ENCODE measurements at places on chromosomes 2 and 18. TPM values are rescaled to one million over a fixed set of nuclear protein-coding genes. Genes with fewer than 3 reads are reported as not detected.

PAX3 gene
- total RNA-seq: not detected

AGXT gene
- not detected for total RNA-seq

THUMPD2 gene
- total RNA-seq: 7.1 TPM

TUBB8B gene
- total RNA-seq: 0.17 TPM

- DNase-seq: no peak
Measured at GRCh38 chr2:65199166-65199565, 28.5 kb upstream of the ACTR2 start.

GRCh38 chr2:187081461-187081860, 232.5 kb upstream of the ZSWIM2 start:
- no peak for DNase-seq

DNA sequence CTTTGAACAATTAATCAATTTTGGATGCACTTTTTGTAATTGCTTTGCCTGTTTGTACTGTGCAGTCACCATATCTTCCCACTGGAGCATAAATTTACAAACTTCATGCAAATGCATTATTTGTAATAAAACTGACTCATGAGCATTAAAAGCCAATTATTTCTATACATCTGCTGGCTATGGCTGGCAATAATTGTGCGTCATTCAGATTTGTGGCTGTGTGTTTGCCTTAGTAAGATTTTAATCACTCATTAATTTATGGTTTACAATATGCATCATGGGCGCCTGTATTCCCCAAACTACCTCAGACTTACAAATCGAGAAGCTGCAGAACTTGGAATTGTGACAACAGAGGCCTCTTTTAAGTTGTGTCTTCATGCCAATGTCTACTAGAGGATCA, 132.4 kb upstream of the TRIB2 start:
- no peak for DNase-seq

DNA sequence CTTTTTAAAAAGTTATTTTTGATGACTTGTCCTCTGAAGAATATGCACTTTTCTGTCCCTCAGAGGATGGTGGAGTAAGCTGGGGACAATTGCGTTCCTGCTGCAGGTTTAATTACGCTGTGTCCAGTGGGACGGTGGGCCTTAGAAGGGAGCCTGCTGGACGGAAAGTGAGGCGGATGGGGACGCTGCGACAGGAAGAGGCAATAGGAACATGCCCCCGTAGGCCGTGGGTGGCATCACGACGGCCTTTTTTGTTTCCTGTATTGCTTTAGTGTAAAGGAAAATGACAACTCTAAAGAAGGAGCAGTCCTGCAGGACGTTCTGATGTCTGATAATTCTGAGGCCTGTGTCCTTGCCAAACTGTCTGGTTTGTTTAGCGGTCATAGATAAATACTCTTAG, 121.6 kb downstream of the NFATC1 start:
- DNase-seq: peak; percentile 79

DNA sequence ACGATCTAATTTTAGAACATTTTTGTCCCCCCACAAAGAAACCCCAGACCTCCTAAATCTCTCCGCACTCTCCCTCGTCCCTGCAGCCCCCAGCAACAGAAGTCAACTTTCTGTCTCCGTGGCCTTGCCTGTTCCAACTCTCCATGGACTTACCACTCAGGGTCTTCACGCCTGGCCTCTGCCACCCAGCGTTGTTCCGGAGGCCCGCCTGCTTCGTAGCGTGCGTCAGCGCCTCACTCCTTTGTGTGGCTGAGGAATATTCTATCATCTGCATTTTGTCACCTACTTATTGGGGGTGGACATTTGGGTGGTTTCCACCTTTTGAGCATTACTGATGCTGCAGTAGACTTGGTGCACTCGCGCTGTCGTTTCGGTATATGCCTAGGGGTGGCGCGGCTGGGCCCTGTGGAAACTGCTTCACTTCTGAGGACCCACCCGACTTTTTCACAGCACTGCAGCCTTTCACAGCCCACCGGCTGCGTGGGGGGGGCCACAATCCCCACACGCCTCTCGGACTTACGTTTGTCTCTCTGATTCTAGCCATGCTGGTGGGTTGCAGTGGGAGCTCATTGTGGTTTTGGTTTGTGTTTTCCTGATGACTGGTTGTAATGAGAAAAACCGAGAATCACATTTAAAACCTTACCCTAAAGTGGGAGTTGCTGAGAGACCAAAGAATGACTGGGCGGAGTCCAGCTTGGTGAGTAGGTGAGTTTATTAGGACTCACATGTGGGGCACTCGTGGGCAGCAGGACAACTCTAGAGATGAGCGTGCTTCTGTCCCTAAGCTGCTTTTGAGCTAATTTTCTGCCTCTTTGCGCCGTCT, 1.4 kb upstream of the HSBP1L1 start:
- DNase-seq: no peak

DNA sequence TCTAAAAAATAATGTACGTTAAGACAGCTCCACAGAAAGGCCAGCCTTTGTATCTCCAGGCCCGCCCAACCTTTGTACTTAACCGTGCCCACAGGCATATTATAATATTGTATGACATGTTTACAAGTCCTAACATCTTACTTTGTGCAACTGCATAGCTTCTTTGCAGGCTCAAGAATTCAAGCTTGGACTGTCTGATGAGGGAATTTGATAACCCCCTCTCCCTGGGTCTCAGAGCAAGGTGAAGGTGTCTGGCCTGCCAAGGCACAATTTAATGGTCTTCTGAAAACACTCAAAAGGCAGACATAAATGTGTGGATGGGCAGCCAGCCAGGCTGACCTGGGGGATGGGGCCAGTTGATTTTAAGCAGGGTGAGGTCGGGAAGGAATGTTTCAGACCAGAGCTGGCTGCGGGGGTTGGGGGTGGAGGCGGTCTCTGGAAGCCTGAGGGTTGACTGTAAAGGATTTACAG, 732.7 kb upstream of the FANCL start:
- DNase-seq: peak; percentile 16

GRCh38 chr2:99565227-99565626, 75.4 kb upstream of the REV1 start:
- DNase-seq: no peak

- DNase-seq: peak; percentile 32
Measured at GRCh38 chr2:55771612-55772011, 78.0 kb upstream of the PNPT1 start.

GRCh38 chr18:2104620-2105462, 466.5 kb downstream of the METTL4 start:
- peak; percentile 55 for DNase-seq

DNA sequence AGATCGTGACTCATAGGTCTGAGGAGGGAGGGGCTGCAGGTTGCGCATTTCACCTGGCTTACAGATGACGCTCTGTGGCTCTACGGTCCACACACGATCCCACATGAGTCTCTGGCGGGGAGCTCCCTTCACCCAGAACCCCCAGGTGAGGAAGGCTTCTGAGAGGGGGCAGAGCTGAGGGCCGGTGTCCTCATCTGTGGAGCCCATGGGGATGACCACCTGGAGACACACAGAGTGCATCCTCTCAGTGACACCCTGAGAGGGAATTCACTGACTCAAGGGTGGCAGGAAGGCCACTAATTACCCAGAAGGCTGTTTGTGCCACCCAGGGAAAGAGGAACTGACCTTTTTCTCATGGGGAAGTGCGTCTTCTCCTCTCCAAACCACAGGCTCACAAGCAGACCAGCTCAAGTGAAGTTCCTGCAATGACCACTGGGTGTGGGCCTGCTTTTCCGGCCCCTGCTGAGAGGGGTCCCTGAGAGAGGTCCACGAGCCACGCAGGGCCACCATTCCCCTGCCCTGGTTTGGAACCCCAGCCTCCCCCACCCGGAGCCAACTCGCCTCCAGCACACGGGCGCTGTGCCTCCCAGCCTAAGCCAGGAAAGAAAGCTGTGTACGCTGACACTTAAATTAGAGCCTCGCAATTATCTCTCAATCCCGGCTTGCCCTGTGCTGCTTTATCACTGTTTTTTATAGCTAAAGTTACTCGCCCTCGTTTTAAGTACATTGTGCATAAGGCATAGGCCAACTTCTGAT, 114.1 kb downstream of the BCL11A start:
- peak; percentile 67 for DNase-seq

DNA sequence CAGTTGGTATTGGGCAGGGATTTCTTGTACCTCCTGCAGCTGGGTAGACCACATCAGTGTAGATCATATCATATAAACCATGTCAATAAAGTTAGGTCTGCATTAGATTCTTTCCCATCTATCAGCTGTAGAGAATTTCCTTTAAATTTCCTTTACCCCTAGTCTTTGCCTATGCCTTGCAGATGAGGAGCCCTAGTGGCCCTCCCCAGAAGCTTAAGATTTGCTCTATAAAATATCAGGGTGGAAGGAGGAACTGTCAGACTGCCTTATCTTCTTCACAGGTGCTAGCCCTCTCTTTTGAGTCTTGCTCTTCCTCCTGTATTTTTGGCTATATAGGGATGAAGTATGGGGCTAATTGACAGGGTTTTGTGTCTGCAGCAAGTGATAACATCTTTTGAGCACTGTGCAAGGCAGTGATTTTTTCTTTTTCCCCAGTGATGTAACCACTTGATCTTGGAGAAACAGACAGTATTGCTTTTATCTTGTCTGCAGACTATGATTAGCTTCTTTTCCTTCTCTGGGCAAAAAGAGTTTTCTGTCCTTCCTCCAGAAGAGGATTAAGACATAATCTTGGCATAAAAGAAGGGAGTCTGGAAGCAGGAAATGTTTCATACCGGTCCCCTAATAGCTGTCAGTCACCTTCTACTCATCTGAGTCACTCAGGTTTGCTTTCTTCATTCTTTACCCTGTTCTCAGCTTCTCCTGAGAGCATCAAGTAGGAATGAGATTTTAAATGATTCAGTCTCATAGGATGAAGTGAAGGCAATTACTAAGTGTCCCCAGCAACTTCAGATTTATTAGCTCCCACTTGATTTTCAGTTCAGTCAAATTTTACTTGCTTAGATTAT, 286.4 kb downstream of the CDH19 start:
- no peak for DNase-seq

DNA sequence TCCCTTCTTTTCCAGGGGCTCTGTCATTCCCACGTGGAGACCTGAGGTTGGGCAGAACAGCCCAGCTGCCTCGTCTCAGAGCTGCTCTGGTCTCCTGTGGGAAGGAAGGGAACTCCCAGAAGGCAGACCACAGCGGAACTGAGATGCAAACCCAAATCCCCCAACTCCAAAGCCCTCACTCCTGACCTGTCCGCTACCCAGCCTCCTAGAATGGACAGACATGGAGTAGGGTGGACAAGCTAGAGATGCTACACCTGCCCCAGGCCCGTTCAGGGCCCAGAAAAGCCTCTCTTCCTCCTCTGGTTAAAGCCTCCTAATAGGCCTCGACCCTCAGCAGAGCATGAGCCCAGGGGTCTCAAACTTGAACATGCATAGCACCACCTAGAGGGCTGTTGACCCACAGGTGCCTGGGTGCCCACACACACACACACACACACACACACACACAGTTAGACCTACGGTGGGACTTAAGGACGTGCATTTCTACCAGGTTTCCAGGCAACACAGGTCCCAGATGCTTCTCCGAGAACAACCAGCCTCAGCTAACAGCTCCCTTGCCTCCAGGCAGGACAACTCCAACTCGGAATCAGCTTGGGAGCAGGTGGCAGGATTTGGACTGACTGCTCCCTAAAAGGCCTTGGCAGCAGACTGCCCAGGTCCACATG, 93.5 kb downstream of the TNS1 start:
- DNase-seq: peak; percentile 61
